ENCODE measurements at places on chromosomes 11 and 22.

GRCh38 chr11:30926130-30926529, 340.0 kb upstream of the MPPED2 start:
- DNase-seq: no peak

- DNase-seq: no peak
Observed at GRCh38 chr11:65785319-65786007, 1.4 kb upstream of the OVOL1 start.

GRCh38 chr11:73237471-73238290, 19.6 kb downstream of the P2RY2 start:
- DNase-seq: no peak

- no peak for DNase-seq
Observed at GRCh38 chr22:35546886-35547285, 6.3 kb downstream of the RASD2 start.

DNA sequence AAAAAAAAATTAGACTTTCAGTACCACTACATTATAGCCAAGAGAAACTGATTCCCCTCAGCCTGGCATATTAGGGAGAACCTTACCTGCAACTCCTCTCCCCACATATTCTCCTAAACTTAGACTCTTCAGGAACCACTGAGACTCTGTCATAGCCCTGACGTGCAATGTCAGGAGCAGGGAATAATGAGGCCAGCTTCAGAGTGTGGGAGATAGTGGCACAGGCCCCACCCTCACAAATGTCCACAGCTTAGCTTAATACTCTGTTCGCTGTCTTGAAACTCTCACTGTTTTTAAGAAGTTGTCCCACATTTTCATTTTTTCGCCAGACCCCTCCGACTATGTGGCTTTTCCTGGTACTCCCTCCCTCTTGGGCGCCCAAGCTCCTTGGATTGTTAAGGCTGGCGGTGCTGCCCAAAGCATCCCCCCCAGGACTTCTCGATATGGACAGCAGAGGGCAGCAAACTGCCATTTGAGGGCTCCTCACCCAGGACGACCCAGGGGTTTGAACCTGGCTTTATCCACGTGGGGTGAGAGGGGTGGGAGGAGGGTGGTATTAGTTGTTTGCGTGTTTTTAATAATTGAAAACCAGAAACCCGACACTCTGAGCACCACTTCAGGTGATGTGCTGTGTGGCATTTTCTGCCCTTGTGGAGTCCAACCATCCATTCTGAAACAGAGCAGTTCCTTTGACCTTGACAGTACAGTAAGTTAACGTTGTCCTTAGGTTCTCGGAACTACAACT, 45.2 kb upstream of the RASSF10 start:
- peak; percentile 1 for DNase-seq

DNA sequence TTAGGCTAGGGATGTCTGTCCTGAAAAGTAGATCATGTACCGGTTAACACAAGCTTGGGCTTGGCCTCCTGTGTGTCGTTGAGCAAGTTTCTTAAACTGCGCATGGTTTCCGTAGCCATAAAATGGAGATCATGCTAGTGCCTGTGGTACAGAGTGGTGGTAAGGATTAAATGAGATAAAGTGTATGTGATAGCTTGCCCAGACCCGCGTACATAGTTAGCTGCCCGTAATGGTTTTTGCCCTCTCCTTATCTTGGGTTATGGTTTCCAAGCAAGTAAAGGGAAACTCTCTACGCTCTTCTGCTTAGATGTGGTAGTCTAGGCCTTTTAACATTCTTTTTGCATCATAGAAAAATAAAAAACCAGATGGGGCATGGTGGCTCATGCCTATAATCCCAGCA, 11.0 kb upstream of the PTPRJ start:
- DNase-seq: peak; percentile 18

DNA sequence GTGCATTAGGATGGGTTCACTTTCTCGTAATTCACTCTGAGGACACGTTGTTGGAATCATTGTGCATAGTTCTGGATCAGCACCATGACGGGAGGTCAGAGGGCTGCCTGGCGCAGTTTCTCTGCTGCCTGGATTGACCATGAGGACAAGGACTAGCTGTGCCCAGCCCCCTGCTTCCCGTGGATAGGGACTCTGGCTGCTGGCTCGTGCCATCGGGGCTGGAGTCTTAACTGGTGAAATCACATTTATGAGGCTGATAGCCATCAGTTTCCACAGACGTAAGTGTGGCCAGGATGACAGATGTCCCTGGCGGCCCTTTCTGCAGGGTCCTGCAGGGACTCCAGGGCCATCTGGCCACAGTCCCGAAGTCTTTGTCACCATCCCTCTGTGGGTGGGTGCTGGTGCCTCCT, 24.1 kb upstream of the GRAMD4 start:
- peak; percentile 34 for DNase-seq

DNA sequence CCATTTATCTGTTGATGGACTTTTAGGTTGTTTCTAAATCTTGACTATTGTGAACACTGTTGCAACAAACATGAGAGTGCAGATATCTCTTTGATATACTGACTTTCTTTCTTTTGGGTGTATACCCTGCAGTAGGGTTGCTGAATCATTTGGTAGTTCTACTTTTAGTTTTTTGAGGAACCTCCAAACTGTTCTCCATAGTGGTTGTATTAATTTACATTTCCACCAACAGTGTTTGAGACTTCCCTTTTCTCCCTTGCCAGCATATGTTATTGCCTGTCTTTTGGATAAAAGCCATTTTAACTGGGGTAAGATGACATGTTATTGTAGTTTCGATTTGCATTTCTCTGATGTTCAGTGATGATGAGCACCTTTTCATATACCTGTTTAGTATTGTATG, 330.0 kb downstream of the DDX10 start:
- no peak for DNase-seq

- no peak for DNase-seq
Observed at GRCh38 chr11:114167355-114167754, 107.8 kb downstream of the ZBTB16 start.

DNA sequence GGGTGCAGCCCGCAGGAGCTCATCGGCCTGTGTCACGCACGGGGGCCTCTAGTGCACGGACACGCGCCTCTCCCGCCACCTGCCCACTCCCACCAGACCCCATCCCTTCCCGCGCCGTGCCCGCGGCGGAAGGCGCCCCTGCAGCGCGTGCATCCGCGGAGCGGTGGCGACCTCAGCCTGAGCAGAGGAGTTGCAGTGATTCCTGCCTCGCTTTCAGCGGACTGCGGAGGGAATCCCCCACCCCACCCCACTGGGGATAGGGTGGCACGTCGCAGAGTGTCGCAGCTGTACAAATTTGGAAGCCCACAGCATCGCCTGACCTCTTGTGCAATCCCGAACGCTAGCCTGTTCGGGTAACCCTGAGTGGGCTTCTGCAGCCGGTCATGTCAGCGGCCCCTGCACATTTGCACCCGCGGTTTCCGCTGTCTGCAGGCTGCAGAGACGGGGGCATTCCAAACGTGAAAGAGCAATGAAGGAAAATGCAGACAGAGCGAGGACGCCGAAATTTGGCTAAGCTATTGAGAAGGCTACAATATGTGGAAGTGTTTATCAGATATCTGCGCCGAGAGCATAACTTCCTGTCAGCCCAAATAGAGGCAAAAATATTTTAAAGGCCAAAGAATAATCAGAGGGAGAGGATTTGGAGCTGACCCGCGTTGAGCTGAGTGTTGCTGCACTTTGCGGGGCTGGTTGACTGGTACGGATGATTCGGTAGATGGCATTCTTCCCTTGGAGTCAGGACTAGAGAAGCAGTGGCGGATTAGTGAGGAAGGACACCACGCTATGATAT, 617 bp upstream of the ARHGAP20 start:
- peak; percentile 26 for DNase-seq

DNA sequence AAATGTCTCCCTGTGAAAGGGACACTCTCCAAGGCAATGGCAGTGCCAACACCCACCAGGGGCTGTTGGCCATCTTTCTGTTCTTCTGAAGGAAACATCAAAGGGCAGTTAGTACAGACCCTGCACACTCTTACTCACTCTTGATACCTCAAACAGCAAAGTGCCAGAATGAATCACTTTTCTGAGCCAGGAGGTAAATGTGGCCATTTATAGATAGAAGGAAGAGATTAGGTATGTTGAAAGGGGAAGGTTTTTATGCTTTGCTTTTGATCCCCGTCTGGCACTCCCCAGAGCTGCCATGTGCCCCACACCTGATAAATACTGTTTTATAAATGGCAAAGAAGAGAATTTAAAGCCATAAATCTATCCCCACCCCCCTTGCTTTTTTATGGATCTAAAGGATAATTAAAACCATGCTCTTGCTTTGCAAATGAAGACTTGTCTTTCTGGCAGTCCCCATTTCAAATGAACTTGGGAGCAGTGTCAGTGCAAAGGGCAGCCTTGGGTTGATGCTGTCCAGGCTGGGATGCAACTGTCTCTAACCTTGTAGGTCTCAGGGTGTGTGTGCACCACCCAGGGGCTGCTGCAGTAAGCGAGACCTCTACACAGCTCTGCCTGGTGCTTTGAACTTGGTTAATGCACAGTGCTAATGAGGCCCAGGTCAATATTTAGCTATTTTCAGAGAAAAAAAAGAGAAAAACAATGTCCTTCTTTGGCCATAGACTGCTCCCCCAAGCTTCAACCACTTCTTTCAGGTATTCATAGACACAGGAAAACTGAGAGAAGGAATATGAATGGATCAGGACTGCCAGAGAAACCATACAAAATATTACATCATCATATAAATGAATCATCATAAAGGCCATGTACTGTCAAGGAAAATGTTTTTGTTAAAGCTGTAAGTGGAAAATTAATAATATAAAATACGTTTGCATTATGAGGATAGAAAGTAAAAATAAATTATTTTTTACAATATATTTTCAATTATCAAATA, 207.5 kb downstream of the ETS1 start:
- DNase-seq: no peak

DNA sequence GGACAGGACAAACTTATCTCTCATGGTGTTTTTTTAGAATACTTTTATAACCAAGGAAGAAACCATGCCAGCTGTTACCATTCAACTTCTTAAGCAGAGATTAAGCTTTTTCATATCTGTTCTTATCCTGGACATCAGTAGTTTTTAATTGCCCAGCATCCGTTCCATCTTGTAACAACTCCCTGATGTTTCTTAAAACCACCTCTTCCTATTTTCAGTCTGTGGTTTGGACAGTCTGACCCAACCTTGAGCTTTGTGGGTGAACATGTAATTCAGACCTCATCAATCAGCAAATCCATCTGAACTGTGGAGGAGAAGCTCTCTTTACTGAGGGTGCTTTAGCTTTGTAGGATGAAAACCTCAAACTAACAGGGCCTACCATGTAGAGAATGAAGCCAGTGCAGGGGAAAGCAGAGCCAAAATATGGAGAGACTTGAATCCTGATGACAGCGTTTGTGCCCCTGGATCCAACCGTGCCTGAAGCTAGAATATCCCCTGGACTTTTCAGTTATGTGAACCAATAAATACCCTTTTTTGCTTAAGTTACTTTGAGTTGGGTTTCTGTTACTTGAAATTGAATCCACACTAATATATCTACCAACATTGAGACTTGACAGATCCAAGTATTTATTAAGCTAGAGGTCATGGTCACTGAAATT, 9.4 kb downstream of the TUG1 start:
- DNase-seq: no peak

- DNase-seq: no peak
Observed at GRCh38 chr11:60809249-60809648, 24.1 kb downstream of the MS4A10 start.

DNA sequence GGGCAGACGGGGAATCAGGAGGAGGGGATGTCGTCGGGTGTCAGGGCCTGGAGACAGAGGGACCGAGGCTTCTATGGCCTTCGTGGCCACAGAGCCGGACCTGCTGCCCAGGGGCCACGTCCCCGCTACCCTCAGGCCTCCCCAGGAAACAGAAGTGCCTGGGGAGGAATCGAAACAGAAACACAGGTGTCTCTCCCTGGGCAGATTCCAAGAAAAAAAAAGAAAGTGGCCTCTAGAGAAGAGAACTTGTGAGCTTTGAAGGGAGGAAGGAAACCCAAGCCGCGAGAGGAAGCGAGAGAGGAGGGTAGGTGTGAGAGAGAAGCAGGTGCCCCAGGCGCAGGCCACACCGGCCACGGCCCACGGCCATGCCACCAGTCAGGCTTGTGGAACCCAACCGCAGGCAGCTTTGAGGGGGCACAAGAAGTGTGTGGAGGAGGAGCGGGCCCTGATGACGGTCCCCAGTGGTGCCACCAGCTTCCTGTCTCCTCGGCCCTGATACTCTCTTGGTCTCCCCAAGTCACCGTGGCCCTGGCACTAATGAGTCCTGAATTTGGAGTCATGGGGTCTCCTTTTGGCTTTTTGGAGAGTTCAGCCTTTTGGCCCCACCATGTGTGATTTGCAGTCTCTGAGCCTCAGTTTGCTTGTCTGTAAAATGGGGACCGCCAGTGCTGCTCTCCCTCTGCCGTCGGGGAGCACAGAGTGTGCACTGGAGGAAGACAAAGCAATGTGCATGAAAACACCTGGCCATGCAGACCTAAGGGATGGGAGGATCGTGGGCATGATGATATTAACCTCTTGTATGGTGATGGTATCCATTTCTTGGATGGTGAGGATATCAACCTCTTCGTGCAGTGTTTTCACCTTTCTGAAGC, 25.2 kb downstream of the LIF start:
- no peak for DNase-seq

DNA sequence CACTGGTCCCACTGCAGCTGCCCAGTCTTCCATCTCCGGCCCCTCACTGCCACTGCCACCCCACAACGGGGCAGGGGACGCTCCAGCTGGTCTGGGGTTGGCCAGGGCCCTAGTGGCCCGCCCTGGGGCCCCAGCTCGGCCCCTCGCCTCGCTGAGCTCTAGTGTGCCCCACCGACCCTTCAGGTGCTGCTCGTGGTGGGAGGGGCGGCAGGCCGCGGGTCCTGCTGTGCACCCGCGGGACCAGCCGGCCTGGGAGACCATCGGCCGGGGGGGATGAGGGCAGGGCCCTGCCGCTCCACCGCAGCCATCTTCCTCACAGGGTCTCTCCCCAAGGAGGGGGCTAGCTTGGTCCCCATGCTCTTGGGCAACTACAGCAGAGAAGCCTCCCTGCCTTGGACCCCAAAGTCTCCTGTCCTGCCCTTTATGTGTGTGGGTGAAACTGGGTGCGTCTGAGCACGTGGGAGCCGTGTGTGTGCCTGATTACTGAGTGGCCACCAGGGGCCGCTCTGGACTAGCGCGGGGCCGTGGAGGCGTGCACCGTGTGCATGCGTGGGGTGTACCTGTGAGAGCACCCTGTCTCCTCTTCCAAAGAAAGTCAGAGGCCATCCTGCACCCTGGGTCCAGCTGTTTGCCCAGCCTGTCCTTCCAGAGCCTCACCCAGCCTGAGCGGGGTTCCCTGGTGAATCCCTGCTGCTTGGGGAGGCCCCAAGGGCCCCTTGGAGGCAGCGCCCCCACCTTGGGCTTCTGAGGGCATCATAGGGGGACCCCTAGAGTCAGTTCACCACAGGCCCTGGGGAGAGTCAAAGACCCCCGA, 6.0 kb upstream of the ACR start:
- no peak for DNase-seq
